GM04504 (cell line): ENCODE measurements at places on chromosomes 3 and 15.

GRCh38 chr15:98308117-98308516 lies 340.2 kb upstream of the IGF1R start:
- DNase-seq = no peak

GRCh38 chr3:126472277-126473006 lies 3.2 kb downstream of the ZXDC start:
- DNase-seq = peak; percentile 87

DNA sequence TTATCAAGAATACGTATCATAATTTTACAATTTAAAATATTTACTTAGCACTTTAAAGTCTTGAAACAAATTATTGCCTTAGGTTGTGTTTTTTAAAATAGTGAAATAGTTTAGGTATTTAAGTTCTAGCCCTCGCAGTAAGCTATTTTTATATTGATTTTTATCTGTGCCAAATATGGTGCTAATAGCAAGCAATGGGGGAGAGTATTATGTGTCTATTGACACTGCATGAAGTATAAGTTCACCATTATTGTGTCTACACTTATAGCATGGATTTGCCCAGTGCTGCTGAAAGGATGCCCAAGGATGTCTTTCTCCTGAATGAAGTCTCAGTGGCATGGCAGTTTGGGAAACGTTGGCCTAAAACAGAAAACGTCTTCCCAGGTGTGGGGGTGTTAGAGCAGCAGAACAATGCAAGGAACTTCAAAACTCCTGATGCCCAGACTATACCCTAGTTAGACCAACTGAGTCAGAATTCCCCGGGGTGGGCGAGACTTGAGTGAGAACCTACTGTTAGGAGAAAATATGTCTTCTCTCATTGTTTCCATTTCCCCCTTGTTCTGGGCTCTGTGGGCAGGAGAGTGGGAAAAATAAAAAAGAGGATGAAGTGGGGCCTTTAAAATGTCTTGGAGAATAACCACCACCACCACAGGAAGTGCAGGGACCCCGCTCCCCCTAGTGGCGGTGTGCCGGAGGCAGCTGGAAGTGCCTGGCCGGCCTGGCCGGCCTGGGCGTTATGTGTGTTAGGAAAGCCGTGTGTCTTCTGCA lies 104.2 kb upstream of the SLC7A14 start:
- no peak for DNase-seq

GRCh38 chr15:58086491-58086890 lies 21.0 kb upstream of the ALDH1A2 start:
- no peak for DNase-seq

DNA sequence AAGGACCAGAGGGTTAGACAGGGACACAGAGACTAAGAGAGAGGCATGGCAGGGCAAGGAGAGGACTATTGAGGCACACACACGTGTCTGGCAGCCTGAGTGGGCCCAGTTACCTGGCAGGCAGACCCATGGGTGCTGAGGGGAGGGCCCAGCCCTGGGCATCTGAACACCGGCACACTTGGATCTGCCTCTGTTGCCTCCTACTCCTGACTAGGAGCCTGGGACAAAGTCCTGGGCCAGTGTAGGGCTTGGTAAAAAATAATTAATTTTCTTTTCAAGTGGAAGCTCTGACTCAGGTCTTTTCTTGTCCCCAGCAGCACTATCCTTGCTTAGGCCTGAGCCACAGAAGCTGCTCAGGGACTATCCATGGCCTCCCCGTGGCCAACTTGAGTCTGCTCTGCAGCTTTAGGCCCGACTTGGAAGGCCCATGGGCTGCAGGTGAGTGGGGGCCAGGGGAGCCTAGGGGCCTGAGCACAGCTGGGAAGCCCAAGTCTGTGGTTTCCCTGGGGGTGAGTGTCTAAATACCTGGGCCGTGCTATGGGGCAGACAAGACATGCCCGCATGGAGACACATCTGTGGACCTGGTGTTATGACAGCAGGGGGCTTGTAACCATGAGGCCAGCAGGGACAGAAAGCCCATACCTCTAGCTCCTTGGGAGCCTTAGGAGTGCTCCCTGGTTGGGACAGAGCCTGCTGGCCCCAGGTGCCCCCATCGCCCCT lies at the start of gene PTH1R:
TSS of gene PTH1R (plus strand) at position 316 of the 720 bp plus-strand sequence. CDS start 5,839 bp downstream, outside the sequence.
- no peak for DNase-seq

DNA sequence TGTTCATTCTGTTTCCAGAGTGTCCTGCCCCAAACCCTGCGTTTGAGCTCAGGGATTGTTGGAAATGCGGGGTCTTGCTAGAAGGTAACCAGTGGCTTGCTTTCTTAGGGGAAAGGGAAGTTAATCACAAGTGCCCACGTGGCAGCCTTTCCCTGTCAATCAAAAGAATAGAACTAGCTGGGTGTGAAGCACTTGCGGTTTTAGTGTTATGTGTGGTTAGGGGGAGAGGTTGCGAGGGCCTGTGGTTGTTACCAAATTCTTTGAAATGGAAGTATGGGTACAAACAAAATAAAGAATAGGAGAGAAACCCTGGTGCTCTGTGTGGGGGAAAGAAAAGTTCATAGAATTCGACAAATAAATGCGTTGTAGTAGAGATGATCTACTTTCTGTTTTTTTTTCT lies 67.6 kb downstream of the FNDC3B start:
- no peak for DNase-seq

DNA sequence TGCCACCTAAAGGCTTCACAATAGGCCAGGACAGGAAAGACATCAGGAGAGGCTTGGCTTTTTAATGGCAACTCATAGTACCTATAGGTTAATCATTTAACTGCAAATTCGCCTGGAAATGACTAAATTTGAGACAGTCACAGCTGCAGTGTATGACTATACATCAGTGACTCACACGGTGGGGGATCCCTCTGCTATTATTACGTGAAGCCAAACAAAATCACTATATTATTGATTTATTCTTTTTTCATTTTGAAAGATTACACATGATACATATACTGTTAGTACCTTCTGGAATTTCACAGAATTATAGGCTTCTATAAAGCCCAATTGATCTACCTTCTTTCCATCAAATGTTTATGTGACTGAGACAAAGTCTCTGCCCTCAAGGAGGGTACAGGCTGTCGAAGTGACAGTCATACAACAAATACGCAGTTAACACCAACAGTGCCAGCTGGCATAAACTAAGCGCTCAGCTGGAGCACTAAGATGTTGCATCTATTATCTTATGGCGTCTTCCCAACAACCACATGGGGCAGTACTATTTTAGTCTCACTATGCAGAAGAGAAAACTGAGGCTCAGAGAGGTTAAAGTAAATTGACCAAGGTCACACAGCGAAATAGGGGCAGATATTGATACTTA lies 82.0 kb upstream of the LMOD3 start:
- no peak for DNase-seq

DNA sequence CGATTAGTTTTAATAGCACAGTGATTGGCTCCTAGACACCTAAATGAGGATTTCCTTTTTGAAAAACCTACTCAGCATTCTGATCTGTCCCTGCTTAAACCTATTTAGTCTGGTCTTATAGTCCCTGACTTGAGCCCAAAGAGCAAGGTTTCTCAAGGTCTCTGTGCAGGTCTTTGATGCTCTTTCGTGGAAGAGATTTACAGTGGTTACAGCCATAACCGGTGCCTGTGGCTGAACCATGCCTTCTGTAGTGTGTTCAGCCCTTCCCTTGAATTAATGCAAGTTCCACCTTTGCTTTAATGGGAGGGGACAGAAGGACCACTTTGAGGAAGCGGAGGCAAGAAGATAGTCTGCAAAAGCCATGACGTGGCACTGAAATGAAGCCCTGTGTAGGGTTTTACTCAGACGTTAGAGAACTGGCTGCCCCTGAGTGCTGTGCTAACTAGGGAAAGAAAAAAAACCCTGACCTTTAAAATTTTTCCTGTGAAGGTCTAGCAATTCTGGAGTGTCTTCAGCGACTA lies 43.0 kb downstream of the ZBTB38 start:
- DNase-seq = no peak

- no peak for DNase-seq
These were observed 40.7 kb downstream of the SNRK start for GRCh38 chr3:43326891-43327581.

DNA sequence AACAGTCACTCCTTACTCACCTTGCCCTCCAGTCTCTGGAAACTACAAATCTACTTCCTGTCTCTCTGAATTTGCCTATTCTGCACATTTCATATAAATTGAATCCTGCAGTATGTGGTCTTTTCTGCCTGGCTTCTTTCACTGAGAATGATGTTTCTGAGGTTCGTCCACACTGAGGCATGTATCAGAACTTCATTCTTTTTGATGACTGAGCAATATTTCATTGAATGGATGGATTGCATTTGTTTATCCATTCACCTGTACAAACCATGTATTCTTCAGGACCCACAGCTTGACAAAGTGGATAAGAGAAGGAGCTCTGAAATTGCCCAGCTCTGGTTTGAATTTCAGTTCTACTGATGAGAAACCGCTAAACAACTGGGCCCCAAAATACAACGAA lies 118.9 kb upstream of the ARRDC4 start:
- DNase-seq = no peak

- no peak for DNase-seq
These were observed 68.2 kb upstream of the ADAMTSL3 start for GRCh38 chr15:83585601-83586335.

- no peak for DNase-seq
These were observed 14.2 kb downstream of the CSK start for GRCh38 chr15:74795966-74796625.

- DNase-seq = no peak
These were observed at the start of gene MAP2K5 for GRCh38 chr15:67542420-67543347. Gene MAP2K5 (plus strand): TSS chr15:67542703. CDS start chr15:67543336, 633 bp downstream.

- DNase-seq = no peak
These were observed 301.3 kb downstream of the EDEM1 start for GRCh38 chr3:5488771-5489170.

GRCh38 chr3:15492847-15493360 lies 28.6 kb downstream of the COLQ start:
- no peak for DNase-seq

DNA sequence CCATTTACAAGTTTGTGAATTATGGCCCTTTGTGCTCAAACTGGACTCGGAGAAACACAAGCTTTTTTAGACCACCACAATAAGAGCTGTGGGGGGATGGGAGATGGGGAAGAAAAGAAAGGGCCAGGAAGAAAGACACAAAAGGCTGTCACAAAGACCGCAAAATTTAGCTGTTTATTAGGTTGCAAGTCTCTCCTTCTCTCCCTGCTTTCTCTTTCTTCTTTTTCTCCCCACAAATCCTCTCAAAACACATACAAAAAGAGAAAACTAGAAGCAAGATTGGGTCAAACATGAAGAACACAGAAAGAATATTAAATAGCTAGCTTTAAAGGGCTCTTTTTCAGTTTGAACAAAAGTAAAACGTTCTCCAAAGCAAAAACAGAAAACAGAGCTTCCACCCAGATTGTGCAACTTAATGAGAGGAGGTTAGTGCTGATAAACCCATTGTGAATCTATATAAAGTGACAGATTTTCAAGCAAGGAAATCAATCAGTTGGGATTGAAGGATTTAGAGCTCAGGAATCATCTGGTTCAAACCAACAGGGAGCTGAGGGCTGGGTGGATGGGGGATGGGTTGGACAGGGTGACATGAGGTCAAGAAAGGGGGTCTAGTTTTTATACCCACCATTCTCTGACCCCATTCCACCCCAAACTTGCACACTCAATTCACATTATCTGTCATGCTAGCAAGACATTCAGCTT lies 87.3 kb downstream of the DHX30 start:
- DNase-seq = no peak

DNA sequence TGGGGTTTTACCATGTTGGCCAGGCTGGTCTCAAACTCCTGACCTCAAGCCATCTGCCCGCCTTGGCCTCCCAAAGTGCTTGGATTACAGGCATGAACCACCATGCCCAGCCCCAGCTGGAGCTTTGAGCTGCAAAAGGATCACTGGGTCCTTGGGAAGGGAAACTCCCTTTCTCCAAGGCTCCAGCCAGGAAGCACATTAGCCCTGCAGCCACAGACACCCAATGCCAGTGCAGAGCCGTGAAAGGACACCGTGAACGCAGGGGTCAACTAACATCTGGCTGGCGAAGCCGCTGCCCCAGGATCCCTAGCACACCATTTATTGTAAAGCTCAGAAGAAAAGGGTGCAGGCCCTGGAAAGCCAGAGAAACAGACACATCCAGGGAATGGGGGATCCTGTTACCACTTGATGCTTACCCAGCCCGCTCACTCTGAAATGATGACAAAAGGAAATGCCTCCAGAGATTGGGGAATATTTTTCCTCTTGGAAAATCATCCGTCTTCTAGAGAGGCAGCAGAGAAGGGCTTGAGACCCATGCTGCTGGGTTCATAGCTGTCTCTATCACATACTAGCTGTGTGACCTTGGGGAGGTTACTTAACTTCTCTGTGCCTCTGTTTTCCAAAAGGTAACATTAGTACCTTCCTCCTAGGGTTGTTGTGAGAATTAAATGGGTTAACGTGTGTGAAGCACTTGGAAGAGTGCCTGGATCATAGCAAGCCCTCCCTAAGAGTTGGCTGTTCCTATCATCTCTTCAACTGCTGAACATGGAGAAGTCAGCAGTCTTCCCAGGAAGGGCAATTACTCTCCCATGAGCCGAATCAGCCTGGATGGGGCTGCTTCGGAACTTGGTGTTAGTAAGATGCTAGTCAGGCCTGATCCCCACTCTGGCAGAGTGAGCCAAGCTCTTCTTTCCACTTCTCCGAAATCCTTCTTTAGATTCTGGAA lies 40.8 kb downstream of the LMCD1 start:
- no peak for DNase-seq

- peak; percentile 44 for DNase-seq
These were observed 24.3 kb downstream of the NXPE3 start for GRCh38 chr3:101803173-101803782.

- DNase-seq = no peak
These were observed 15.1 kb upstream of the RFTN1 start for GRCh38 chr3:16528581-16528993.

DNA sequence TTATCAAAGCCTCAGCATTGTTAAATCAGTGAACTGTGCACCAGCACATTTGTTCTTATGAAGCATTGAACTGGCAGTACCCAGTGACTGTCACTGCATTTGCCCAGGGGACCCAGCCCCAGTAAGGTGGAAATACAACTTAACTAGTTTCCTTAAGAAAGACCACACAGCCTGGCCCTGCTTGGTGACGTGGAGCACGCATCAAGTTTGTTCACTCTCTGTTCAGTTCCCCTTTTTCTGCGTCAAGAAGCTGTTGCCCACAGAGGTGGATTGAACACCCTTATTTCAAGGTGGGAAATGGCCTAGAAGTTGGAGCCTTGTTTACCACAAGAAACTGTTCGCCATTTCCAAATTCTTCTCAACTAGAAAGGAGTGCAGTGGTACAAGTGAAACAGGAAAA lies 69.9 kb upstream of the AGBL1 start:
- DNase-seq = no peak

- DNase-seq = no peak
These were observed 17.4 kb downstream of the CCDC12 start for GRCh38 chr3:46959161-46959511.
